HAP-1 (cell line): ENCODE measurements at places on chromosomes 1 and 21.

GRCh38 chr1:110690709-110691365 is 16.1 kb upstream of the KCNA3 start:
- no peak for DNase-seq

DNA sequence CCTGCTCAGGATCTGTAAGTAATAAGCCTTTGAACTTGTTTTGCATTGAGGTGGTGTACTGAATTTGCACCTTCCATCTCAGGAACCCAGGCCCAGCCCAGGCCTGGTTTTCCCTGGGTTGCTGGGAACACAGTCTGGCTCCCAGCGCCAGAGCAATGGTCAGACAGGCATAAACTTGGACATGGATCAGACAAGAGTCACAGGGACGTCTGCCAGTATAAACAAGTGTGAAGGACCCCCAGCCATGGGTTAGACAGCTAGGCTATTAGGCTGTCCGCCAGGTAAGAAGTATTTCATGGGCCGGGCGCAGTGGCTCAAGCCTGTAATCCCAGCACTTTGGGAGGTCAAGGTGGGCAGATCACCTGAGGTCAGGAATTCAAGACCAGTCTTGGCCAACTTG is 5.5 kb downstream of the IFNLR1 start:
- DNase-seq = no peak

GRCh38 chr1:86596224-86596623 is 49.3 kb downstream of the CLCA4 start:
- DNase-seq = no peak

DNA sequence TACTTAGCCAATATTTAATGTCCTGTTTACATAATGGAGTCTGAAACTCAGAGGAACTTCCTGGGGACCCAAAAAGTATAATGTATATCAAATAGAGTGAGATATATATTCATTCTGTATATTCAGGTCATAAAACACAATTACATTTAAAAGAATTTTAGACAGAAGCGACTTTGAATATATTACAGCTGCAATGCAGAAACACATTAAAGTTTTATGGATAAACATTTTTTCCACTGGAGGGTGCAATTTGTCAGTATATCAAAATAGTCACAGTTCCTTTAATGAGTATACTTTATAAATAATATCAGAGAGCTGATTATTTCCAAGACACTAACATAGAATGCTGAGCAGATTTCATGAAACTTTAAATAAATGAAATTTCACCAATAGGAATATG is 43.9 kb upstream of the CRB1 start:
- DNase-seq = no peak

GRCh38 chr1:117584181-117584580 is 21.7 kb upstream of the TENT5C start:
- no peak for DNase-seq

GRCh38 chr1:178644308-178645120 is 80.5 kb upstream of the RALGPS2 start:
- no peak for DNase-seq

GRCh38 chr1:89512996-89513720 is 11.5 kb upstream of the LRRC8B start:
- no peak for DNase-seq

- DNase-seq = no peak
Observed at GRCh38 chr21:39867198-39867650, at the start of gene PCP4. PCP4 (plus strand) TSS chr21:39867438; CDS start chr21:39867502, 64 bp downstream.

DNA sequence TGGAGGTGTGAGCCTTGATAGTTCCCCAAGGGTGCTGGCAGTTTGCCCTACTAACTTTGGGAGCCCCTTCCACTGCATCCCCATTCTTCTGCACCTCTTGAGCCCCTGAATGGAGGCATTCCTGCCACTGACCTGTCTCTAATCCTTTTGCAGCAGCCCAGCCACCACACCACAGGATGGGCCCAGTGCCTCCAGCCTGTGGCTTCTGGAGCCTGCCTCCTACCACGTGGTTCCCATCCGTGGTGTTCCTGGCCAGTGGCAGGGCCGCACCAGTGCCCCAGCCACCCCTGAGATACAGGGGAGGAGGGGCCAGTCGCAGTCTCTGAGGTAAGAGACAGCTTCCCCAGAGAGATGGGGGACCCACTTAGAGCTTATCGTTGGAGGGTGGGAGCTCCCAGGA is 14.4 kb downstream of the INAVA start:
- DNase-seq = no peak

DNA sequence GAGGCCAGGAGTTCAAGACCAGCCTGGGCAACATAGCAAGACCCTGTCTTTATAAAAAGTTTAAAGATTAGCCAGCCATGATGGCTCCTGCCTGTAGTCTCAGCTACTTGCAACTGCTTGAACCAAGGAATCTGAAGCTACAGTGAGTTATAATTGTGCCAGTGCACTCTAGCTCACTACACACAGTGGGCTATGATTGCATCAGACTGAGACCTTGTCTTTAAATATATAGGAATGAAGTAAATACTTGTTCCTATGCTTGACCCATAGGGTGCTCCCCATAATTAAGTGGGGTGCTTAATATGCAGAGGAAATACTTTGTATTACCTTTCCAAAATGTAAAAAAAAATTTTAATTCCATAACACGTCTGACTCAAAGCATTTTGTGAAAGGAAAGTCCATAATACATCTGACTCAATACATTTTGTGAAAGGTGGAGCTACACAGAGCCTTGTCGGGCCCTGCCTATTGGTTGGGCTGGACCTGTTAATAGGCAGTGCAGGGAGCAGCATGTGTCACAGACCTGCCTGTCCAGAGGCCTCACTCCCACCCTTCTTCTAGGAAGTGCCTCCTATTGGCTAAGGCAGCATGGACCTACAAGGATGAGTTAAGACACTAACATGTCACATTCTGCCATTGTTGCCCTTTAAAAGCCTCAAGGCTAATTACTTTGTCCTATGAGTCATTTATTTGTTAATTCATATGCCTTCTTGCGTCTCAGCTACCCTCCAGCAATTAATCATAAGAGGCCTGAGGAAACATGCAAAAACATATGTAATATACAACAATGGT is 33.6 kb downstream of the CD58 start:
- DNase-seq = peak; percentile 32

- DNase-seq = no peak
Observed at GRCh38 chr1:205601205-205601604, 30.6 kb downstream of the ELK4 start.

- DNase-seq = no peak
Observed at GRCh38 chr1:147723691-147724323, 36.6 kb downstream of the GJA5 start.

DNA sequence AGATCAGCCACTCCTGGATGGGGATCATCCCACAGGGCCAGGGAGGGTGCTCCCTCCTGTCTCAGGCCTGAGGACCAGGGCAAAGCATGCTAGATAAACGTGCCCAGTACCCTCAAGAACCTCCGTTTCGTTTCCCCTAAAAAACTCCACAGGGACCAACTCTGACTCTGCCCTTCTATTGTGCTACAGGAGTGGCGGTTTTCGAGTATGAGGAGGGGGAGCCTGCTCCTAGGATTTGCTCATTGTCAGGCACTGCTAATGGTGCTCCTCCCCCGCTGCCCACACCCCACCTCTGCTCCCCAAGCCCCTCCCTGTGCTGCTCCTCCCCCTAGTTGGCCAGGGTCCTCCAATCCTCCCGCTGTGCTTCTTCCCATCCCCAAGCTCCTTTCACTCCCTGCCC is 32.0 kb downstream of the PGBD5 start:
- DNase-seq = no peak

DNA sequence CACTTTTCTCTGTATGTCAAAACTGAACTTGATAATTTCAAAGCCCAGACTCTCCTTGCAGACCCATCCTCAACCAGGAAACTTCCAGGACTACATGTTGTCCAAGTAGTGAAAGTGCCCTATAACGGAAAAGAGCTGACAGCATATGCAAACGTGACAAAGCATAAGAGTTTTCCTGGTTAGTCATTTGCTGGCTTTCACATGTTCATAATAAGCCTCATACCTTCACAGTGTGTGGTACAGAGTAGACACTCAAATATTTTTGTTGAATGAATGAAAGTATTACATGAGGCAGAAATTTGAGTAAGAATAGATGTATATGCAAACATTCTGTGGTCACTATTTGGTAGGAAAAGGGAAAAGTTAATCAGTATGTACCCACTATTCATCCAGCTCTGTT is 473.3 kb downstream of the MRPL39 start:
- no peak for DNase-seq

GRCh38 chr1:106366627-106367319 is 689.7 kb upstream of the PRMT6 start:
- DNase-seq = no peak
